ENCODE measurements at places on chromosomes 13 and 19. TPM values are rescaled to one million over a fixed set of nuclear protein-coding genes. Genes with fewer than 3 reads are reported as not detected.

Gene ZNF878
- not detected for total RNA-seq

Gene WDR87
- total RNA-seq, result not detected

GRCh38 chr19:17338433-17339078 is 1.2 kb downstream of the GTPBP3 start:
- no peak for DNase-seq

- DNase-seq, result no peak
Measured at GRCh38 chr19:10885201-10886169, 14.1 kb downstream of the CARM1 start.

DNA sequence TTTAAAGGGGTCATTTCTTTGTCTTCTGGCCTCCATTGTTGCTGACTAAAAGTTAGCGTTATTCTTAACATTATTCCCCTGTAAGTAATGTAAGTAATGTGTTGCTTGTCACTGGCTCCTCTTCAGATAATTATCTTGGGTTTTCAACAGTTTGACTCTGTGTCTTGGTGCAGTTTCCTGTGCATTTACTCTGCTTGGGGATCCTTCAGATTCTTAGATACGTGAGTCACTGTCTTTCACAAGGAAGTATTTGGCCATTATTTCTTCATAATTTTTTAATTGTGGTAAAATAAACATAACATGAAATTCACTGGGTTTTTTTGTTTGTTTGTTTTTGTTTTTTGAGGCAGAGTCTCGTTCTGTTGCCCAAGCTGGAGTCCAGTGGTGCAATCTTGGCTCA is 13.5 kb upstream of the OR7D2 start:
- no peak for DNase-seq

- DNase-seq, result no peak
Measured at GRCh38 chr19:17073869-17074633, 1.2 kb downstream of the HAUS8 start.

GRCh38 chr19:35673121-35673804 is 6.9 kb downstream of the UPK1A start:
- peak; percentile 23 for DNase-seq

Data from epithelial cell of proximal tubule (primary cell).